ENCODE measurements at places on chromosomes 1 and 21.

- DNase-seq = no peak
These were observed 11.7 kb downstream of the MX1 start for GRCh38 chr21:41437729-41438128.

- no peak for DNase-seq
These were observed 364.2 kb upstream of the VAMP3 start for GRCh38 chr1:7406641-7407543.

- DNase-seq = no peak
These were observed 566.9 kb upstream of the ZRANB2 start for GRCh38 chr1:71647513-71648300.

DNA sequence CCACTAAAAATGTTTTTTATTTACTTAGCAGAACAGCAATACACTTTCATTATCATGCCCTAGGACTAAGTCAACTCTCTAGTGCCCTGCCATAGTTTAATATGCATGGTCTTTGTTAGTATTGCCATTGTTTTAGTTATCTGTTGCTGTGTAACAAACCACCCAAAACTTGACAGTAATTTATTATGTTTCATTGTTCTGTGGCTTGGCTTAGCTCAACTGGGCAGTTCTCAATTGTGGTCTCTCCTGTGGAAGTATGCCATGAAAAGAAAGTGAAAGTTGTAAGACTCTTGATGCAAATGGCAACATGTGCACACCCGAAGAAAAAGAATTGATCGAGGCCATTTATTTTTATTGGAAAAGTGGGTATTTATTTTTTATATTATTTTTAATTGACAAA is 206.3 kb upstream of the KCTD3 start:
- DNase-seq = no peak

GRCh38 chr1:202643397-202644218 is 66.6 kb downstream of the SYT2 start:
- DNase-seq = no peak

GRCh38 chr1:65264197-65264929 is 45.0 kb upstream of the DNAJC6 start:
- DNase-seq = no peak

- DNase-seq = no peak
These were observed 86.7 kb upstream of the MARK1 start for GRCh38 chr1:220441211-220441610.

DNA sequence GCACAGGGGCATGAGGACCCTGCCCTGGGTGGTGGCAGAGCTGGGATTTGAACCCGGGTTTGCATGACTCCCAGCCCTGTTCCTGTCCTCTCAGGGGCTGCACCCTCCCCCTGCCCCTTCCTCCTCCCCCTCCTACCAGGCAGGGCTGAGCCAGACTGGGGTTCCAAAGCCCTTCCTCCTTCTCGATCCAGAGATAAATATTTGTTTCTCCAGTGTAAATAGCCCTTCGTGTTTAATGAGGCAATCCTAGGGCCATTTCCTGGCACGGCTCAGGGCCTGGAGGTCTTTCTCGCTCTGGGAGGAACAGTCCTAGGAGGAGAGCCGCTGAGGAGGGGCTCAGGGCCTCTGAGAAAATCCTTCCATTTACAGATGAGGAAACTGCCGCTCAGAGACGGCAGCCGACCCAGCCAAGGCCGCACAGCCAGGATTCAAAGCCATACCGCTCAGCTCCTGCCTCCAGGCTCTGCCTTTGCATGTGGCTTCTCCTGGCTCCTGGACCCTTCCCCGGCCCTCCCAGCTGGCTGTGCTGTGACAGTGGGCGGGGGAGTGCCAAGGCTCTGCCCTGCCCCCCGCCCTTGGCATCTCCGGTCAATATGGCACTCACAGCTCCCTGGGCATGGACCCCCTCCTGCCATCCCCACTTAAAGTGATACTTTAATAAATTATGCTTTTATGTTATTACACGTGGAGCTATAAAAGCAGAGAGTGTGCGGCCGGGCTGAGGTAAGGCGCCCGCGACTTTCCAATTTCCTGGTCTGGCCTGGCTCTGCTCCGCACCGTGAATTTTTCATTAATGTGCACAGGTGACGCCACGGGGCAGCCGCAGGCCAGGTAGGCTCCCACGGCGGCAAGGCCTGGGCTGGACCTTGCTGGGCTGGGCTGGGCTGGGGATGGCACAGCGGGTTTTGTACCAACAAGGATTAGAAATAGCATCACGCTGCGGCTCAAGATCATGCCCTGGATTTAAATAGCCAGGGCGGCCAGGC is 114.7 kb upstream of the WNT4 start:
- DNase-seq = no peak

GRCh38 chr1:224196813-224197600 is 14.0 kb downstream of the DEGS1 start:
- DNase-seq = no peak

DNA sequence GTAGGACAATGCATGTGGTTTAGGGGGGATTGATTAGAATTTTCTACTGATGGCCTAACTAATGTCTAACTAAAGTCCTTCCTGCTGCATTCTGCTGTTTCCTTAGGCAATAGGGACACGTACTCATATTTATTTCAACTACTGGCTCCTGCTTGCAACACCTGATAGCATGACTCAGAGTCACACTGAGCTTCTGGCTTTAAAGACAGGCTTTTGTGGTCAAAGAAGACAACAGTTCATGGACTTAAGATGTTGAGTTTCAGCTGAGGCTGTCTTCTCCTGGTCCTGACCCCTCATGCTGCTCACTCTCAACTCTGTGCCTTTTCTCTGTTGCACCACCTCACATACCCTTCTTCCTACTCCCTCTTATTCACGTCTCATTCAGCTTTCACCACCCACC is 29.1 kb upstream of the TRABD2B start:
- no peak for DNase-seq

DNA sequence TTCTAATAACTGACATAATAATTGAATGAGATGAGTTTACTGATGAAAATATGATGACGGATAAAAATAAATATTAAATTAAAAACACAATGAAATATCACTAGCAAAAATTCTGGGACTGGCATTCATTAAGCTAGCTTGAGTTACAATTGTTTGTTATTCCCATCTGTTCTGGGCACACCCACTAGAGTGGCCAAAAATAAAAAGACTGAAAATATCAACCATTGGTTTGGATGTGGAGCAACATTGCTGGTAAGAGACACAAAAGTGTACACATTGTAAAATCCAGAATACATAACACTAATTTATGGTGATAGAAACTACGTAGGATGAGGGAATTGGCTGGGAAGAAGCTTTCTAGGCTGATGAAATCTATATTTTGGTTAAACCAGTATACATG is 9.6 kb upstream of the NEK7 start:
- DNase-seq = no peak

DNA sequence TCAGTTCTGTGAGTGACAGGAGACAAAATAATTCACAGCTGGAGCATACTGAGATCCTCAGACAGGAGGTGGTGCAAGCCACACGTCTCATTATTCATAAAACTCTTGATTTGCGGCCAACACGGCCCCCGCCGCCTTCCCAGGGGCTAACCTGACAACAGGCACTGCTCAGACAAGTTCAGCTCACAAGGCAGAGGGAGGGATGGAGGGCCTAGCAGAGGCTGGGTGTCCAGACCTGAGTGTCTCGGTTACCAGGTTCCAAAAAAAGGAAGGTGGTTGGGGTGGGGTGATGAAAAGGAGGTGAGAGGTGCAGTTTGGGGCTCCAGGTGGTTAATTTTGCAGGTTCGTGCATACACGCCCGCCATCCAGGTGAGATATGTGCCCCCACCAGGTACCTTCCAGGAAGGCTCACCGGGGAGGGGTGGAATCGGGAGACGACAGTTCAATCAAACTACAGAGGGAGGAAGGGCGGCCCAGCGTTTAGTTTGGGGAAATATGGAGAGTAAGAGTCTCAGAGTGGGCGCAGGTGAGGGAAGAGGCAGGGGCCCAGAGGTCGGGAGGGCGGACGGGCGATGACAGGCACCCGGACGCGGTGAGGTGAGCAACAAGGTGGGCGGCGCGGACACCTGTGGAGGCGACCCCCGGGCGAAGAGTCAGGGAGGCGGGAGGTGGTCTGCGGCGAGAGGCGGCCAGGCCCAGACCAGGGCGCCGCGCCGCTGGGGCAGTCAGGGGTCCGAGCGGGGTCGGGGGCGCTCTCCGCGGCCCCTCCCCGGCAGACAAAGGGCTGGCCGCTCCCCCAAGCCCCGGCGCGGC is 629 bp downstream of the CTNNBIP1 start:
- DNase-seq = no peak

GRCh38 chr1:244788493-244789275 is 46.8 kb upstream of the COX20 start:
- DNase-seq = no peak

- no peak for DNase-seq
These were observed 138.9 kb upstream of the VAMP3 start for GRCh38 chr1:7632176-7632575.

GRCh38 chr21:20519076-20519475 is 479.1 kb upstream of the NCAM2 start:
- no peak for DNase-seq

DNA sequence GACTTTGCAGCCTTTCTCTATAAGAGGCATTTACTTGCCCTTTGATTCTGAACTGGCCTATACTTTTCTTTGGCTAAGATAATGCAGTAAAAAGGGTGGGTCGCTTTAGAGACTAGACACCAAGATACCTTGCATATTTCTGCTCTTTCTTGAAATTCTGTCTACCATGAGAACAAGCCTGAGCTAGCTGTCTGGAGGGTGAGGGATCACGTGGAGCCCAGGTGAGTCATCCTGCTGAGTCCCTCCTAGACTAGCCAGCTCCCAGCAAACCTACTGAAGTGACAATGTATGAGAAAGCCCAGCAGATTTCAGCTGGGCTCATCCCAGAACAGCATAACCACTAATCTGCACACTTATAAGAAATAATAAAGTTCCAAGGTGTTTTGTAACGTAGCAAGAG is 408.0 kb upstream of the KAZN start:
- no peak for DNase-seq

GRCh38 chr1:106749491-106749890 is 307.0 kb upstream of the PRMT6 start:
- DNase-seq = no peak

DNA sequence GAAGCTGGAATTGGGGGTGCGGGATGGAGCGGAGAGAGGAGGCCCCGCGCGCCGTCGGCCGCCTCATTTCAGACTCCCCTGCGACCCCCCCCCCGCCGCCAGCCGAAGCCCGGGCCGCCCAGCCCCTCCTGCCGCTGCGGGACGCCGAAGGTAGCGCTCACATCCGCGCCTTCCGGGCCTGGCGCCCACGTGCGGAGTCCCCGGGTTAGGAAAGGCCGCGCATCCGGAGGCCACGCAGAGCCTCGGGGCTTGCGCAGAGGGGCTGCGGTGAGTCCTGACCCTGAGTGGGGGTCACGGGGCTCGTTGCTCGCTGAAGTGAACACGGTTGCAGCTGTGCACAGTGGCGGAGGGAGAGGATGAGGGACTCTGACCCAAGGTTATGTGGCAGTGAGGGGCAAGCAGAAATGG is 552 bp upstream of the ZNF496 start:
- peak; percentile 8 for DNase-seq

- no peak for DNase-seq
These were observed 149.6 kb upstream of the C1orf87 start for GRCh38 chr1:60223158-60223557.

GRCh38 chr1:33242652-33243051 is 13.6 kb upstream of the ZNF362 start:
- DNase-seq = no peak

DNA sequence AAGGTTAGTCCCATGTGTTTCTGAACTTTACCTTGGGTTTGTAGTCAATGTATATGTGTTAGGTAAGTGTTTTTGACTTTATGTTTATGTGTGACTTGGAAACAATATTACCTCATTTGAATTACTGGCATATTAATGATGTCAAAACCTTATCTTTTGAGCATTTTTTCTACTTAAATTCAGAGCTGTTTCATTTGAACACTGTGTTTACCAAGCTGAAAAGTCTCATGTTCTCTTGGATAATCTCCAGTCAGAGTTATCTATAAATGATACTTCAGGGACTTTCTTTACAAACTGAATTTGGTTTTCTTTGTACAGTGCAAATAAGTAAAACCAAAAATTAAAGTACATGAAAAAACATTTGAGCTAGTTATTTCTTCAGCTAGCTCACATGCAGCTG is 30.0 kb downstream of the ADAMTS1 start:
- no peak for DNase-seq

DNA sequence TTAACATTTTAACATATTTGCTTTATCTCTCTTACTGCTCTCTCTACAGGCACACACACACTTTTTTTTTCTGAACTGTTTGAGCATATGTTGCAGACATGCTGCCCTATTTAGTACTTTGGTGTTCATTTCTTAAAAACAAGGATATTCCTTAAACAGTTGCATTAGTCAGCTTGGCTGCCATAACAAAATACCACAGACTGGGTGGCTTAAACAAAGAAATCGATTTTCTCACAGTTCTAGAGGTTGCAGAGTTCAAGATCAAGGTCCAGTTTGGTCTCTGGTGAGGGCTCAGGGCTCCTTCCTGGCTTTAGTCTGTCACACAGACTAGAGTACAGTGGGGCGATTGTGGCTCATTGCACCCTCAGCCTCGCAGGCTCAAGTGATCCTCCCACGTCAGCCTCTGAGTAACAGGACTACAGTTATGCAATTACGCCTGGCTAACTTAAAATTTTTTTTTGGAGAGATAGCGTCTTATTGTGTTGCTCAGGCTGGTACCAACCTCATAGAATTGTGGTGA is 46.7 kb downstream of the RPRD2 start:
- DNase-seq = no peak

DNA sequence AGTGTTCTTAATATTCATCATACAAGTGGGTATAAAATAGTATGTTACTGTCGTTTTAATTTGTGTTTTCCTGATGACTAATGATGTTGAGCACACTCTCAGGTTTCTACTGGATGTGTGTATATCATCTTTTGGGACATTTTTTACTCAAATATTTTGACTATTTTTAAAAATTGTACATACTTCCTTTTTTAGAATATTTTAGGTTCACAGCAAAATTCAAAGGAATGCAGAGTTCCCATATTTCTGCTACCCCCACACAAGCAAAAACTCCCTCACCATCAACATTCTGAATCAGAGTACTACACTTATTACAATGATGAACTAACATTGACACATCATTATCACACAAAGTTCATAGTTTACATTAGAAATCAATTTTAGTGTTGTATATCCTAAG is 114.5 kb downstream of the DPYD start:
- DNase-seq = no peak

GRCh38 chr1:197921235-197922069 is 4.3 kb downstream of the LHX9 start:
- no peak for DNase-seq

DNA sequence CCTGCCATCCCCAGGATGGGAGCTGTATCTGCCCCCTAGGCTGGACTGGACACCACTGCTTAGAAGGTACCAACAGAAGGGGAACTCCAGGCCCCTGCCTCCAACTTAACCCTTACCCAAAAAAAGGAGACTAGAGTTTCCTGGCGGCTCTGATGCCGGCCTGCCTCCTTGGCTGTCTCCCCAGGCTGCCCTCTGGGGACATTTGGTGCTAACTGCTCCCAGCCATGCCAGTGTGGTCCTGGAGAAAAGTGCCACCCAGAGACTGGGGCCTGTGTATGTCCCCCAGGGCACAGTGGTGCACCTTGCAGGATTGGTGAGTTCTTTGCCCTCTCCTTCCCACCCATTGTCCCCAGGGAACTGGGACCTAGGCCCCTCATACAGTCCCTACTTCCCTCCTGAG is 8.1 kb upstream of the LRRC71 start:
- no peak for DNase-seq

All from AML-193 (cell line).